ENCODE measurements at places on chromosomes 11 and 22. TPM values are rescaled to one million over a fixed set of nuclear protein-coding genes. Genes with fewer than 3 reads are reported as not detected.

DNA sequence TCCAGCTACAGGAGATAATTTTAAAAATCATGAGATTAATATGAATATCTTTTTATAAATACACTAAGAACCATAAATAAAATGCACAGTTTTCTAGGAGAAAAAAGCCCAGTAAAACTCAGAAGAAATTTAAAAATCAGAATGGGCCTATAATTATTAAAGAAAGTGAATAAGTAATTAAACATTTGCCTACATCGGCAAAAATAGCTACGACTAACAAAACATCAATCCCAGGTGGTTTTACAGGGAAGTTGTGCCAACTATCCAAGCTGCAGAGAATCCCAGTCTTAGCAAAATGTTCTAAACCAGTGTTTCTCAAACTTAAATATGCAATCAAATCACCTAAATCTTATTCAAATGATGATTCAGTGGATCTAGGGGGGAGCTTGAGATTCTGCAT is 180.0 kb downstream of the TRIM29 start:
- no peaks in the 10 kb centered on the region for H3K36me3 ChIP-seq
- H3K4me1 ChIP-seq, result no peaks in the 10 kb centered on the region
- no peak overlapping the region for H3K27ac ChIP-seq
- no peak overlapping the region for H3K4me3 ChIP-seq
- no peaks in the 10 kb centered on the region for H3K27me3 ChIP-seq

The MYBPC3 gene
- total RNA-seq, result 0.19 TPM

GRCh38 chr11:7251487-7251835 is 243 bp upstream of the SYT9 start:
- H3K4me3 ChIP-seq, result peak overlapping the region; percentile 21
- peaks cover 7% of the 10 kb centered on the region for H3K27me3 ChIP-seq
- H3K27ac ChIP-seq, result no peak overlapping the region
- DNase-seq, result no peak
- no peaks in the 10 kb centered on the region for H3K4me1 ChIP-seq
- no peaks in the 10 kb centered on the region for H3K36me3 ChIP-seq

GRCh38 chr11:1623716-1624115 is 1.8 kb upstream of the KRTAP5-4 start:
- no peak for DNase-seq
- H3K36me3 ChIP-seq, result no peaks in the 10 kb centered on the region
- H3K4me1 ChIP-seq, result no peaks in the 10 kb centered on the region
- no peak overlapping the region for H3K4me3 ChIP-seq

The CRYBA4 gene
- 0.41 TPM for total RNA-seq

- no peak overlapping the region for H3K27ac ChIP-seq
- no peaks in the 10 kb centered on the region for H3K27me3 ChIP-seq
- H3K36me3 ChIP-seq, result no peaks in the 10 kb centered on the region
- no peak overlapping the region for H3K4me3 ChIP-seq
Observed at GRCh38 chr11:28528217-28528616, 420.0 kb downstream of the METTL15 start.

- H3K4me3 ChIP-seq, result no peak overlapping the region
- no peaks in the 10 kb centered on the region for H3K27me3 ChIP-seq
- no peaks in the 10 kb centered on the region for H3K4me1 ChIP-seq
- no peak overlapping the region for H3K27ac ChIP-seq
- DNase-seq, result no peak
Observed at GRCh38 chr22:25942856-25943411, 200.9 kb downstream of the MYO18B start.

DNA sequence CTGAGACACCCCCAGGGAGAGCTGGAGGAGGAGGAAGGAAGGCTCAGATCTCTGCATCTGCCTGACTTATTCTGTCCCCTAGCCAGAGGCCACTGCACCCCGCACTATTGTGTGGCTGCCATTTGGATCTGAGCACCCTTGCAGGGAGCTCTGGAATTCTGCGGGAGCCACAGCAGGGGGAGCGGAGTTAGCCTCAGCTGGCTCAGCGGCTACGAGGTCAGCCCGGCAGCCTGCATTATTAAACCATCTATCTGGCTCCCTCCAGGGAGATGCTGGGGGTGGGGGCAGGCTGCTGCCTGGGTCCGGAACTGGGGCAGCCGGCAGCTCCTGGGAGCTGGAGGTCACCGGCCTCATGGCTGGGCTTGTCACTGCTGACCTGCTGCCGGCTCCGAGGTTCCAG is 6.5 kb upstream of the ELFN2 start:
- H3K4me1 ChIP-seq, result no peaks in the 10 kb centered on the region
- DNase-seq, result no peak
- no peak overlapping the region for H3K4me3 ChIP-seq
- no peaks in the 10 kb centered on the region for H3K36me3 ChIP-seq
- H3K27me3 ChIP-seq, result no peaks in the 10 kb centered on the region

DNA sequence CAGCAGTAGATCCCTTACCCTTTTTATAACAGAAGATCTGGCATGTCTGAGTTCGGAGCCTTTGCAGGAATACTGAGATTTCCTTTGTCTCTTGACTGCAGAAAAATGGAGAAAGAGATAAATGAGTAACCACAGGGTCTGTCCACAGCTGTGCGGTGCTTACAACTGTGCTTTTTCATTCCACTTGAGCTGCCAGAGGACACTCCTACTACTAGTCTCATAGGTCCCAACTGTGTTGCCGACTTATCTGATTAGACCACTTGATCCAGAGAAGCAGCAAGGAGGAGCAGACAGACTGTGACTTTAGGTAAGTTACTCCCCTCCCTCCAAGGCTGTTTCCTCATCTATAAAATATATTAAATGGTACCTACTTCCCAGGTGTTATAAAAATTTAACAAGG is 17.5 kb downstream of the FAM227A start:
- H3K4me1 ChIP-seq, result no peaks in the 10 kb centered on the region
- DNase-seq, result no peak
- no peak overlapping the region for H3K4me3 ChIP-seq
- H3K27ac ChIP-seq, result no peak overlapping the region

The LARGE2 gene
- total RNA-seq, result 13.1 TPM

The GRAP2 gene
- 9.7 TPM for total RNA-seq

The RTN4RL2 gene
- total RNA-seq, result 2.6 TPM

DNA sequence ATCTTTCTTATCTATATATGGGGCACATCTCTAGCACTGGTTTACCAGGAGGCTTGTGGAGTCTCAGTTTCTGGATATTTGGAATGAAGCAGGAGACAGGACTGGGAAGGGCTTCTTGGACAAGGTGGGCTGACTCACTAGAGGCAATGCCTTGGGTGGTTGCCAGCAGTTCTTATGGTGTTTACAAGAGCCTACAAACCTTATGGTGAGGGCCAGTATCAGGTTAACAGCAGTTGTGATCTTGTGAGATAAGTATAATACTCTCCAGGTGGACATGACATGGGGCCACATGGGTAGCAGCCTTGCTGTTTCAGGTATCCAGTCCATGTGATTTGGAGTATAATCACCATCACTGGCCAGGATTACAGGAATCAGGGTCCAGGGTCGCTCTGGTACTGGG is 10.2 kb downstream of the FUT4 start:
- H3K4me1 ChIP-seq, result peaks cover 2% of the 10 kb centered on the region
- DNase-seq, result no peak
- no peak overlapping the region for H3K4me3 ChIP-seq
- no peaks in the 10 kb centered on the region for H3K36me3 ChIP-seq
- H3K27me3 ChIP-seq, result no peaks in the 10 kb centered on the region

The PDE3B gene
- 7.4 TPM for total RNA-seq

The ST14 gene
- 139 TPM for total RNA-seq

The SYT7 gene
- 5.7 TPM for total RNA-seq

- no peak for DNase-seq
- H3K4me3 ChIP-seq, result no peak overlapping the region
- H3K4me1 ChIP-seq, result peaks cover 13% of the 10 kb centered on the region
- H3K27me3 ChIP-seq, result no peaks in the 10 kb centered on the region
- no peak overlapping the region for H3K27ac ChIP-seq
Observed at GRCh38 chr22:28949788-28950187, 66.4 kb downstream of the ZNRF3 start.

GRCh38 chr22:41501209-41501608 is 32.3 kb downstream of the ACO2 start:
- H3K4me3 ChIP-seq, result no peak overlapping the region
- H3K27ac ChIP-seq, result peak overlapping the region; percentile 25
- DNase-seq, result no peak

DNA sequence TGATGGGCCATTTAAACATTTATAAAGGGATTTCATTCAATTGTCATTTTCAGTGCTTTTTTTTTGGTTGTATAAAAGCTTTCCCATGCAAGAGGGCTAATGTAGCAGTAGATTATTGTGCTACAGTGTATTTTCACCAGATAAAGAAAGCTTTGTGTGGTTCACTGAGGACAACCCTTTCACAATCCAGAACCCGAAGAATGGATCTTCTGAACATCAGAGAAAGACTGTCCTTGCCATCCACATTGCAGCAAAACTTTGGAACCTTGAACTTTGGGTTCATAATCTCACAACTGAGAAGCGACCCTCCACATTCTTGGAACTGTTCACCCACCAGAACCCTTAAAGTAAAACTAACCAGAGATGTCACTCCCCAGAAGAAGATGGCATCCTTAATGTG is 9.3 kb downstream of the APOBEC3H start:
- DNase-seq, result no peak
- no peaks in the 10 kb centered on the region for H3K4me1 ChIP-seq
- no peaks in the 10 kb centered on the region for H3K36me3 ChIP-seq
- H3K27me3 ChIP-seq, result no peaks in the 10 kb centered on the region
- H3K4me3 ChIP-seq, result no peak overlapping the region

The RAD9A gene
- total RNA-seq, result 17.8 TPM

DNA sequence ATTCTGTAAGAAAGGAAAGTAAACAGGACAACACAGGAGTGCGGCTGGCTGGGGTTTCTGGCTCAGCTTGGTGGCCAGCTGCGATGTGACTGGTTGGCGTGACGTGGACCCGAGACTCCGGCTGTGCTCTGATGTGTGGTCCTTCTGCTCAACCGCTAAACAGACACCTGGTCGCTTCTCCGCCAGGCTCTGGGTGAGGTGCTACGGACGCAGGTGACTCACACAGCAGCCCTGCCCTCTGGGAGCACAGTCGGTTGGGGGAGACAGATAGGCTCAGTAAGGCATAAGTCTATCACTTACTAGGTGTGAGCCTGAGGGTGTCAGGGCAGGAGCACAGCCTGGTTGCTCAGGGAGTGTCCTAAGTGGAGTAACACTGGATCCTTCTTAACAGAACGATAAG is 8.2 kb downstream of the RTL6 start:
- no peak overlapping the region for H3K27ac ChIP-seq
- no peaks in the 10 kb centered on the region for H3K27me3 ChIP-seq

The VWCE gene
- 1.2 TPM for total RNA-seq

- no peak for DNase-seq
- H3K4me3 ChIP-seq, result no peak overlapping the region
- no peaks in the 10 kb centered on the region for H3K4me1 ChIP-seq
- no peaks in the 10 kb centered on the region for H3K36me3 ChIP-seq
- no peaks in the 10 kb centered on the region for H3K27me3 ChIP-seq
Observed at GRCh38 chr11:63761188-63761587, 7.4 kb downstream of the ZFTA start.

GRCh38 chr11:128884703-128885338 is 6.3 kb upstream of the KCNJ5 start:
- peak; percentile 86 for DNase-seq
- H3K4me3 ChIP-seq, result no peak overlapping the region
- no peaks in the 10 kb centered on the region for H3K36me3 ChIP-seq
- no peak overlapping the region for H3K27ac ChIP-seq

GRCh38 chr22:50141462-50141861 is 29.1 kb upstream of the PANX2 start:
- H3K4me1 ChIP-seq, result peaks cover 1% of the 10 kb centered on the region
- no peaks in the 10 kb centered on the region for H3K27me3 ChIP-seq
- no peaks in the 10 kb centered on the region for H3K36me3 ChIP-seq
- DNase-seq, result no peak

DNA sequence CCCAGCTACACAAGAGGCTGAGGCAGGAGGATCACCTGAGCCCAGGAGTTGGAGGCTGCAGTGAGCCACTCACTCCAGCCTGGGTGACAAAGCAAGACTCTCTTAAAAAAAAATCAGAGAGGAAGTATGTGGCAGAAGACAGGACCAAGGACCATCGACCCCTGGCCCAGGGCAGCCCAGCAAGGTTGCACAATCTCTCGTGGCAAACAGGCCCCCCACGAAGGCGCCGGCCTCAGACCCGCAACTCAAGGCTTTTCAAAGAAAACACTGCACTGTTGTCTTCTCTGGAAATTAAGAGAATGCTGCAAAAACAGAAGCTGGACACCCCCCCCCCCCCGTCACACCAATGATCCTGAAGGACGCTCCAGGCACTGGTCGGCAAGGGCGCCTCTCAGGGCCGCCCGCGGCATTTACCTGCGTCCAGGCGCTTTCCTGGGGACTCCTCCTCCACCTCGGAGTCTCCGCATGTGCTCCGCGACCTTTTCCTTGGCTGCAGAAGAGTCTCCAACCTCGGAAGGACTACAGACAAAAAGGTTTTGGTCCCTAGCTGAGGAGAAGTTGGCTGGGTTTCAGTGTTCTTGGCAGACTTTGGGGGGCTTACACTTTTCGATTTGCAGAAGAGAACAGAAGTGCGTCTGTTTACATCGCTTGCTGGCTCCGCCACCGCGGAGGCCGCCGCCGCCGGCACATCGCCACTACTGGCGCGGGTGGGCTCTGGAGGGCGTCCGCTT is 40.5 kb downstream of the BRD1 start:
- H3K27me3 ChIP-seq, result no peaks in the 10 kb centered on the region
- peaks cover 9% of the 10 kb centered on the region for H3K36me3 ChIP-seq
- H3K4me1 ChIP-seq, result no peaks in the 10 kb centered on the region
- no peak for DNase-seq

The OR4C16 gene
- not detected for total RNA-seq

GRCh38 chr22:23270798-23271596 is 90.7 kb downstream of the BCR start:
- H3K27ac ChIP-seq, result no peak overlapping the region
- H3K27me3 ChIP-seq, result no peaks in the 10 kb centered on the region
- no peak for DNase-seq
- peaks cover 6% of the 10 kb centered on the region for H3K36me3 ChIP-seq
- H3K4me3 ChIP-seq, result no peak overlapping the region

DNA sequence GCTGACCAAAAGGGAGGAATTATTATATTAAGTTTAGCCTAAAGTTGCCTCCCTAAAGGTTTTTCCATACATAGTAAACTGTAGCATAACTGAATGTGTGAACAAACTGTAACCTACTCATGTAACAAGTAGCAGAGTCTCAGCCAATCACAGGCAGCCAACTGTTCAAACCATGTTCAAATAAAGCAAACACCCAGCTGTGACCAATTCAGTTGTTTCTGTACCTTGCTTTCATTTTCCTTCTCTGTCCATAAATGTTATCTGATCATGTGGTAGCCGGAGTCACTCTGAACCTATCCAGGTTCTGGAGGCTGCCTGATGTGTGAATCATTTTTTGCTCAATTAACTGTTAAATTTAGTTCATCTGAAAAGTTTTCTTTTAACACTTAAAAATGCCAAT is 373.5 kb downstream of the GUCY1A2 start:
- H3K27me3 ChIP-seq, result no peaks in the 10 kb centered on the region
- no peaks in the 10 kb centered on the region for H3K4me1 ChIP-seq
- no peak overlapping the region for H3K4me3 ChIP-seq
- H3K36me3 ChIP-seq, result no peaks in the 10 kb centered on the region
- no peak overlapping the region for H3K27ac ChIP-seq
- DNase-seq, result no peak

DNA sequence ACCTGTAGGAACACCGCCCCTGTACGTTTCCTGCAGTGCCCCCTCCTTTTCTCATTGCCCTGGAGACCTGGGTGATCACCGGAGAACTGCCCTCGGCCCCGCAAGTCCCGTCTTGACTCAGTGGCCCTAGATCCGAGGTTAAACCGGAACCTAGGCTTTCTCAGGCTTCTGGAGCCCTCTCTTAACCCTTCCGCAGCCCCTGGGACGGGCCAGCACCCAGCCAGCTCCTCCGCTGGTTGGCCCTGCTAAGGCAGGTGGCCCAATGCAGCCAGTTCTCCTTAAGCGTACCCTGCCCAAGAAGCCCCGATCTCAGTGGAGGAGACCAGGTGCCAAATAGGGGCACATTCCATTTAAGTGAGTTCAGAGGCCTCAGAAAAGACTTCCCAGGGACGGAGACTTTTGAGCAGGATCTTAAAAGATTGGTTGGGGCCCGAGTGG is 776 bp downstream of the NLRX1 start:
- peak; percentile 33 for DNase-seq
- peaks cover 5% of the 10 kb centered on the region for H3K4me1 ChIP-seq
- peaks cover 2% of the 10 kb centered on the region for H3K36me3 ChIP-seq
- H3K27me3 ChIP-seq, result no peaks in the 10 kb centered on the region

Data from kidney (tissue), 22 donors.